HepG2 (cell line): ENCODE measurements at places on chromosomes 7 and 10. TPM values are rescaled to one million over a fixed set of nuclear protein-coding genes. Genes with fewer than 3 reads are reported as not detected.

MRC1 gene
- total RNA-seq, result not detected in 2 replicates

SLC13A1 gene
- not detected in 2 replicates for total RNA-seq

- no peak for DNase-seq
These were observed 140.2 kb downstream of the LCOR start for GRCh38 chr10:96972264-96972663.

GRCh38 chr7:108026116-108026515 is 23.2 kb upstream of the LAMB1 start:
- DNase-seq, result no peak
